ENCODE measurements at places on chromosomes 2 and 18.
A peak's percentile ranks its signal among the peaks of the same experiment; 100 is the strongest.

DNA sequence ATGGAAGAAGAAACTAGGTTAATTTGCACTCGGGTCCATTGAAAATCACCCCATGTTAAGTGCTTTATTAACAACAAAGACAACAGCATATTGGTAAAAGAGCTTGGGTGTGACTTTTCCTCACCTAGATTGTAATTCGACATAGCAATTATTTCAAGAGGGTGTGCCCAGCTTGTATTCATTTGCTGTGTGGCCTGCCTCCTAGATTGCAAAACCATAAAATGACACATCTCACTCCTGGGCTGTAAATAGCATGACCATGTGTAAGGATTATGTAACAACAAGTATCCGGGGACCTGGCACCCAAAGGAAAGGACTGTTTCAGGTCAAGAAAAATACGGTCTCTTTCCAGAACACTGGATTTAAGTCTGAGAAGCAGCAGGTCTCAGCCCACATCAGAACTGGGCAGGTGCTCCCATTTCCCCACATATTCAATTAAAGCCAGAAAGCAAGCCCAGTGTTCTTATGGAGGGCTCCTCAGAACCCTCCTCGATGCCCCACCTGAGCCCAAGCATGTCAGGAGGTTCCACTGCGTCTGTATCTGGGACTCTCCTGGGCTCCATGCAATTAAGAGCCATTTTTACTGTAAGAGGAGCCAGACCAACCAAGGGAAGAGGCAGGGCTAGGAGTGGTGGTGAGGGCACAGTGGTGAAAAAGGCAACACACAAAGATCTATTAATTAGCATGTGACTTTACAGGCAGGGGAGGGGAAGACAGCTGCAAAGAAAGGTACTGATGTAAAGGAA lies 39.2 kb downstream of the MREG start:
- DNase-seq, result no peak

GRCh38 chr2:113697516-113697915 lies 58.9 kb downstream of the SLC35F5 start:
- no peak for DNase-seq

- no peak for DNase-seq
Observed at GRCh38 chr2:160241251-160242137, 41.4 kb upstream of the ITGB6 start.

DNA sequence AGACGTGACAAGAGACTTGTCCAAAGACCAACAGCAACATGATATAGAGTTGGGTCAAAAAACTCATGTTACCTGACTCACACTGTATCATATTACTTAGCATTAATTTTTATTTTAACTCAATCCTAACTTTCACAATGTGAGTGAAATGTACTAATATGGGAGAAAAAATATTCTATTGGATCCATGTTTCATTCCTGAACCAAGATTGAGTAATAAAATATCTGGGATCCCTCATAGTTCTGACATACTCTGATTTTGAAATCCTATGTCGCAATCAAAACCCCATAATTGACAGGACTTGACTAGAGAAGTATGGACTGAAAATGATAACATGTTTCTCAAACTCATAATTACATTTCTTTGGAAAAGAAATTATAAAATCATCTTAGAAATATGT lies 190.4 kb downstream of the RIT2 start:
- no peak for DNase-seq

- DNase-seq, result no peak
Observed at GRCh38 chr2:62663920-62664795, 41.4 kb upstream of the EHBP1 start.

DNA sequence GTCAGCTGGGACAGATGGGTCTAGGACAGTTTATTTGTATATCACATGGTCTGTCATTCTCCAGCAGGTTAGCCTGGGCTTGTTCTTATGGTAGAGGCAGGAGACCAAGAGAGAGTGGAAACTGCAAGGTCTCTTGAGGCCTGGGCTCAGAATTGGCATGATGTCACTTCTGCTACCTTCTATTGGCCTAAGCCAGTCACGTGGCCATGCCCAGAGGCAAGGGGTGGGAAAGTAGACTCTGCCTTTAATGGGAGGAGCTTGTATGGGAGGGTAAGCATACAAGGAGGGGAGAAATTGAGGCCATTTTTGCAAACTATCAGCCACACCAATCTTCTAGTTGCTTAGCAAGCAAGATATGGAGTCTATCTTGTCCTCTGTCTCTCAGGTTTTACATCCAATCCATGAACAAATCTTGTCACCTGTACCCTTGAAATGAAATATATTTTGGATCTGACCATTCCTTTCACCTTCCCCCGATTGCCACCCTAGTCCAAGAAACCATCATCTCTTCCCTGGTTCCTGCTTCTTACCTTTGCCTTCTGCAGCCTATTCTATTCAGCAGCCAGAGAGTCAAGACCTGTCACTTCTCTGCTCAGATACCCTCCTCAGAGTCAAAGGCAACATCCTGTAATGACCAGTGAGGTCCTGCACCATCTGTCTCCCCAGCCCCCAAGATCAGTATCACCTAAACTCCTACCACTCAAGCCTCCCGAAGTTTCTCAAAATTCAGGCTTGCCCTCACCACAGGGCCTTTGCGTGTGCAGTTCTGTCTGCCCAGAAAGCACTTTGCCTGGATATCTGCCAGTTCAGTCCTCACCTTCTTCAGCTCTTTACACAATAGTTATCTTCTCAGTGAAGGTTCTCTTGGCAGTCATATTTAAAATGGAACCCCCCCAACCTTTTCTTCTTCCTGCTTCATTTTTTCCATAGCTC lies 240.0 kb downstream of the LOXHD1 start:
- DNase-seq, result peak; percentile 84

GRCh38 chr2:212227755-212228154 lies 310.8 kb downstream of the ERBB4 start:
- no peak for DNase-seq

DNA sequence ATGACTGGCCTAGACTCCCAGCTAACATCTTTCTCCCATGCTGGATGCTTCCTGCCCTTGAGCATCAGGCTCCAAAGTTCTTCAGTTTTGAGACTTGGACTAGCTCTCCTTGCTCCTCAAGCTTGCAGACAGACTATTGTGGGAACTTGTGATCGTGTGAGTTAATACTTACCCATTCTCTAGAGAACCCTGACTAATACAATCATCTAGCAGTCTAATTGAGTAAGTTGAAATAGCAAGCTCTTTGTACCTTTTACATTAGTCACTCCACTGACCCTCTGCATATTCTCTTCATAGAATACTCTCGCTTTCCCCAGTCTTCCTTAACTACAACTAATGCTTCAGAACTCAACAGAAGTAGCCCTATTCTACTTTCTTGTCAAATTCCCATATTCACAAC lies 434.6 kb upstream of the NXPH2 start:
- no peak for DNase-seq

DNA sequence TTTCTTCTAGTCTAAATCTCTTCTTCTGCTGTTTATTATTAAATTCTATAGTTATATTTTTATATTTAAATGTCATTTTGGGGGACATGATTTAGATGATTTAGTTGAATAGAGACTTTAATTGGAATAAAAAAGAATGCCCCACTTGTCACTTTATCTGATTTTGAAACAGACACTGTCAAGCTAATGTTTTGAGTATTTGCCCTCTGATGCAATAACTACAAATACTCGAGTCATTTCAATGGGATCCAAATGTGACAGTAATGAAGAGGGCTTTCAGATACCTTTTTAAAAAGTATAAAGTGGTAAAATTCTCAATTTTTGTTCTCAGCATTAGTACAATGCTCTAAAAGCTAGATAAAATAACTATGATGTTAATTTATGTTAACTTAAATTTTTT lies 257.3 kb upstream of the SESTD1 start:
- no peak for DNase-seq

GRCh38 chr2:98704499-98705332 lies 26.2 kb downstream of the MGAT4A start:
- DNase-seq, result no peak

DNA sequence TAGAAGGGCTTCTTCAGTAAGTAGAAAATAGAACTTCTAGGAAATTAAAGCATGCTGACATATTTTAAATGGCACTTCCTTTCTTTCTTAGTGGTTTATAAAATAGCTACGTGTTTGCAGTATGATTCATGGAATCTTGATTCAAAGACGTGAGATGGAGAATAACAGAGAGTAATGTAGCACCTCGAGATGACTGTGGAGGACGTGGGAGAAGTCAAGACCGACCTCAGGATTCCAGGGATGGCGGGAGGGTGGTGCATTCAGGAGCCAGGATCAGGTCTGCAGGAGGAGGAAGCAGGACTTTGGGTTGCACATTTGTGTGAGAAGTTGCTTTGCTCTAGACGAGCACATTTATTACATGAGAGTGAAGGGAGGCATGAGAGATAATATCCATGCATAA lies 56.0 kb downstream of the DCDC2C start:
- no peak for DNase-seq

GRCh38 chr18:24923138-24923537 lies 428.8 kb downstream of the ZNF521 start:
- DNase-seq, result no peak

- no peak for DNase-seq
Observed at GRCh38 chr2:142415461-142415860, 284.6 kb upstream of the LRP1B start.

DNA sequence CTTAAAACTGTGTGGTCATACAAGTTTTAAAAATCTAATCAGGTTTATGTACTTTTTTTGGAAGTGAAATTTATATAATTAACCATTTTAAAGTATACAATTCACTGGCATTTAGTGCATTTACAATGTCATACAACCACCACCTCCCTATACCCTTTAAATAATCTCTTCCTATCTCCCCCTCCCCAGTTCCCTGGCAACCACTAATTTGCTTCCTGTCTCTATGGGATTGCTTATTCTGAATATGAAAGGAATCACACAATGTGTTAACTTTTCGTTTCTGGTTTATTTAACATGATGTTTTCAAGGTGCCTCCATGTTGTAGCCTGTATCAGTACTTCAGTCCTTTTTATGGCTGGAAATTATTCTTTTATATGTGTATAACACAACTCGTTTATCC lies 19.4 kb downstream of the CHMP3 start:
- DNase-seq, result no peak

- peak; percentile 47 for DNase-seq
Observed at GRCh38 chr2:12005886-12006681, 259.7 kb downstream of the LPIN1 start.

- no peak for DNase-seq
Observed at GRCh38 chr2:135667045-135667444, 74.6 kb upstream of the UBXN4 start.

DNA sequence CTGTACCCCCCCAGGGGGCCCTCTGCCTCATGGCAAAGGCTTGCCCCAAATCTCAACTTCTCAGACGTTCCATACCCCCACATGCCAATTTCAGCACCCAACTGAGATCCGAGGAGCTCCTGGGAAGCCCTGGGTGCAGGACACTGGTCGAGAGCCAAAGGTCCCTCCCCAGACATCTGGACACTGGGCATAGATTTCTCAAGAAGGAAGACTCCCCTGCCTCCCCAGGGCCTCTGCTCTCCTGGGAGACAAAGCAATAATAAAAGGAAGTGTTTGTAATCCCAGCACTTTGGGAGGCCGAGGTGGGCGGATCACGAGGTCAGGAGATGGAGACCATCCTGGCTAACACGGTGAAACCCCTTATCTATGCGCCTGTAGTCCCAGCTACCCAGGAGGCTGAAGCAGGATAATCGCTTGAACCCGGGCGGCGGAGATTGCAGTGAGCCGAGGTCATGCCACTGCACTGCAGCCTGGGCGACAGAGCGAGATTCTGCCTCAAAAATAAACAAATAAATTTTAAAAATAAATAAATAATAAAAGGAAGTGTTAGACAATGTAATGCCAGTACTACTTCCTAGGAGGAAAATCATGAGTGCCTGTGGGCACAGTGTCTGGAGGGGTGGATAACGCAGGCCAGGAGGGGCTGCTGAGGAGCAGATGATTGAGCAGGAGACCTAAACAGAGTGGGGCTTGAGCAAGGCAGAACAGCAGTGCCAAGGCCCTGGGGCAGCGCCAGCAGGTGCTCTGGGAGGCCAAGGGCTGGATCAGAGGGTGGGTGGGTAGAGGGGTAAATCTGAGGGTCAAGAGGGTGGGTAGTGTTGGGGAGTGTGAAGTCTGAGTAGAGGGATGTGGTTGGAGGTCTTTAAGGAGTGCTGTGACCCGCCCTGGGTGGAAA lies 4.0 kb downstream of the ALPP start:
- no peak for DNase-seq

- DNase-seq, result no peak
Observed at GRCh38 chr2:151922845-151923666, 94.8 kb upstream of the ARL5A start.

DNA sequence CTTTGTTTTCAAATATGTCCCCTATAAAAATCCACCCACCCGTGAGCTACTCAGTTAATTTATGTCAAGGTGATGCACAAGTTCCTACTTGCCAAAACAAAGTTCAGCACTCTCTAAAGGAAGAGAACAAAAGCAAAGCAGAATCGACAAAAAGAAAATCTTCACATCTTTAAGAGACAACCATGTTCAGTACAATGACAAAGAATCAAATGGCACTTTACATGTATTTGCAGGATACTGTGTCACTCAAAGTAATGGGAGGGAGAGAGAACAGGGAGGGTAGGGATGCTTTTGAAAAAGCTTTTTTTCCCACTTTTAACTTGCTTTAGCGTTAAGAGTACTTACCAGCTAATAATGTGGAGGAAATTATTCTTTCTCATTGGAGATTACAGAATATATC lies 39.0 kb upstream of the FAM237A start:
- no peak for DNase-seq

- no peak for DNase-seq
Observed at GRCh38 chr2:108959401-108959800, 29.6 kb downstream of the EDAR start.

DNA sequence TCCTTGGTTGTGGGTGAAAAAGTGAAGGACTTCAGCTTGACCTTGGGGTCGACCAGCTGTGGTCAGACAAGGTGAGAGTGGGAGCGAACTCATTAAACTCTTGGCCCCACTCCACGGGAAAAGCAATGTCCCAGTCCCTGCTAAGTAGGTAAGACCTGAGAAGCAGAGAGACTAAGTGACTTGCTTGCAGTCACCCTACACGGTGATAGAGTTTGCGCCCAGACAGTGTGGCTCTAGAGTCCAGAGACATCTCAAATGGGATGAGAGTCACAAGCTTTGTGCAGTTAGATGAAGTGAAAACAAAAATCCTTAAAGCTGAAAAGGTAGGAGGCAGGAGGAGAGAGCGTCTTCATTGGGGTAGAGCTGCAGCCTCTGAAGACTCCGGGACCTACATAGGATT lies 55.9 kb upstream of the ZNF236 start:
- DNase-seq, result no peak
